ENCODE measurements at places on chromosomes 7 and 10.

DNA sequence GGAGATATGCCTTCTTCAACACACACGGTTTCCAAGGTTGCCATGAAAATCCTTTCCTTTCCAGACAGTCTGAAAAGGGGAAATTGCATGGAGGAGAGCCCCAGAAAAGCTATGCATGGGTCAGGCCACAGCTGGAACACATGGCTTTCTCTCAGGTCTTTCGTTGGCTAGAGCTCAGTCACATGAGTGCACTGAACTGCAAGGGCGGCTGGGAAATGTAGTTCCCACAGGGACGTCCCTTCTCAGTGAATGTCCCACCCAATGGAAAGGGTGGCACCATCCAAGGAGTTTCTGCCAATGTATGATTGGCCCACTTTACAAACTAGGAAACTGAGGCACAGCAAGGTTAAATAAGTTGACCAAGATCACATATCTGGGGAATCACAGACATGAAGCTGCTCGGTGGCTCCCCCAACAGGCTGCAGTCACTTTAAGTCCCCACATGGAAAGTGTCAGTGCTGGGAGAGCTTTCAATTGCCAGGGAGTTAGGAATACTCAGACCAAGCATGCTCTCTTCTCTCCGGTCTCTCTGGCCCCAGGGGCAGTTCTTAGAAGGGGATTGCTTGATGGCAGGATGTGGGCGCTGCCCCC lies 571.3 kb downstream of the GLRX3 start:
- no peak for DNase-seq

- DNase-seq = no peak
Measured at GRCh38 chr7:116601426-116601825, 70.6 kb upstream of the MET start.

- DNase-seq = no peak
Measured at GRCh38 chr10:91884536-91884935, 24.8 kb downstream of the FGFBP3 start.

- DNase-seq = no peak
Measured at GRCh38 chr10:60182691-60183090, 207.0 kb downstream of the ANK3 start.

DNA sequence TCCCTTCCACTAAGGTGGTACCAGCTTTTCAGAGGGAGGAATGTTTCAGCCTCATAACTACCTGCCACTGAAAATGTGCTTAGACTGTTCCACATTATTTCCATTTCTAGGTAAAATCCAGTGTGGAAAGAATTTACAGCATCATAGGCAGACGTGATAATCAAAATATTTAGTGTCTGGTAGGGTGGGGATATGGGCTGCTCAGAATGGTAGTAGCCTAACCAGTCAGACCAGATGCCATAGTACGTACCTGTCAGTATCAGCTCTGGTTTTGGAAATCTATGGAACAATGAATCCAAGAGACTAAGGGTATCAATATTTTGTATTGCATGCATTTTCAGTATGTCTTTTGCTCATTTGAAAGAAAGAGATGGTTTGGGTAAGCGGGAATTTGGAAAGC lies 76.8 kb upstream of the APBB1IP start:
- DNase-seq = no peak

GRCh38 chr10:131825150-131825848 lies 75.5 kb upstream of the PPP2R2D start:
- DNase-seq = peak; percentile 5

GRCh38 chr10:112701211-112701877 lies 248.7 kb upstream of the TCF7L2 start:
- no peak for DNase-seq

GRCh38 chr10:29530112-29530976 lies 104.4 kb downstream of the SVIL start:
- no peak for DNase-seq

DNA sequence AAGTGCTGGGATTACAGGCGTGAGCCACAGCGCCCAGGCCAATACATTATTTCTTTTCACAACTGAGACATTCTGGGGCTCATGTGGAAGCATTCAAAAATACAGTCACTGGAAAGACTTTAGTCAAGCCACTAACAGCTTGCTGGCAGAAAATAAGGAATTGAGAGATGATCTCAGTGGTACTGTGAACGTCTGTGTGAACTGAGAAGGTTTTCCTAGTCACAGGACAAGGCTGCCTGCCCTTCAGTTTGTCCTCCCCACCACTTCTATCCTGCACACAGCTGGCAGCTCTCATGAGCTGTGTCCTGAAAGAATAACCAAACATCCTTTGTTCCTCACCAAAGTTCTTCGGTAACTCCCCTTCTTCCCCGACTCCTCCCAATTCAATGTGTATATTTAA lies 31.3 kb upstream of the ITGA8 start:
- no peak for DNase-seq

DNA sequence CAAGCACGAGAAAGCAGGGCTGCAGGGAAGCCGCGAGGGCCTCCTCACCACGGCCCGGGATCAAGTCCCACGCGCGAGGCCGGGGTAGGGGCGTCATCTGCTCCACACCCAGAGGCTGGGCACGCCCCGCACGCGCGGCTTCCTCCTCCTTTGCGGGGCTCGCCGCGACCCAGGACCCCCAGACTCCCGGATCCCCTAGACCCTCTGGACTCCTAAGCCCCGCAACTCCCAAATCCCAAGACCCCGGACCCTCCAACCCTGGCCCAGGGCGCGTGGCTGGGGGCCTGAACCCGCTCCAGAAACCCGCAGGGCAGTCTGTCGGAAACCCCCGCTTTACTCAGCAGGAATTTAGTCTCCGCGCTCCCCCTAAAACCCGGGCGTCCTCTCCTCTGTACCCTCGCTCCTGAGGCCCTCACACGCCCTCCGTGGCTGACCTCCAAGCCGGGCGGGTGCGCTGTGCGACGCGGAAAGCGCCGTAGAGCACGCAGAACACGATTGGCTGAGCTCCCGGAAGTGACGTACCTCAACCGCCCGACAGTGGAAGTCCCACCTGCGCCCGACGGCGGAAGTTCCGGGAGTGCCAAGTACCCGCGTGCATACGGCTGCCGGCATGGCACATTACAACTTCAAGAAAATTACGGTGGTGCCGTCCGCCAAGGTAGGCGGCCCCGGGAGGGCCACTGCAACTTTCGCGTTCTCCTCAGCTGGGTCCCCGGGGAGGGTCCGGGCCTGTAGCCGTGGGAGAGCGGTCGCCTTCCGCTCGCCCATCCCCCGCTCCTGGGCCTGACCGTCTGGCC lies at the start of gene GTPBP4:
TSS of gene GTPBP4 (plus strand) at position 565 of the 797 bp plus-strand sequence. CDS start at position 611, 46 bp downstream.
- DNase-seq = peak; percentile 96

- DNase-seq = no peak
Measured at GRCh38 chr10:1782841-1783240, 45.5 kb upstream of the ADARB2 start.

DNA sequence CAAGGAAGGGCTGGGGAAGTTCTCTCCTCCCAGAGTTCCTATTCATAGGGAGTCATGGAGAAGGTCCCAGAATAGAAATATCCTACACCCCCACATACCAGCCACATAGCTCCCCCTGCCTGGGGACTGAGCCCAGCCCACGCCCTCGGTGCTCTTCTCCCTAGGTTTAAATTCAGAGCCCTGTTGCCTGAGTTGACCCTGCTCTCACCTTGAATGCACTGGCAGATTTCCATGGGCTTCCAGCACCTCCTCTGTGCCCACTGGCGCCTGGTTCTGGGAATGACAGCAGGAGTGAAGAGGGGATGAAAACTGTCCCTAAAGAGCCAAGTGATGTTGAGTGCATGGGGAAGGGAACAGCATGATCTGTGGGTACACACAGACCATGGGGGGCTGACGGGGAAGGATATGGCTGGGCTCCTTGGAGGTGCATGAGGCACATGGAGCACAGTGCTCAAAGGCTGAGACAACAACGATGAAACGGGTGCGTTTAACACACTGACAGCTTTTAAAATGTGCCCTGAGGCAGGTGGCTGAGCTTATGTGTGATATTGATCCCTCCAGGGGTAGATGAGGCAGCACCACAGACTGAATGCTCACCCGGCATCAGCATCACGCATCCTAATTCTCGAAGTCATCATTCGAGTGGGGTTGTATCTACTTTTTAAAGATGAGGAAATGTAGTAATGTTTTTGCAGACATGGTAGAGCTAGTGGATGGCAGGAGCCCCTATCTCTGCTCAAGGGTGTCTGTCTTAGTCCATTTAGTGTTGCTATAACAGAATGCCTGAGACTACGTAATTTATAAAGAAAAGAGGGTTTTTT lies 53.7 kb upstream of the IGFBP3 start:
- no peak for DNase-seq

Measured in brain microvascular endothelial cell (primary cell).